ENCODE measurements at places on chromosomes 6 and 20. TPM values are rescaled to one million over a fixed set of nuclear protein-coding genes. Genes with fewer than 3 reads are reported as not detected.

SIRPD gene
- total RNA-seq = not detected

STMND1 gene
- total RNA-seq = not detected

SOX12 gene
- total RNA-seq = 18.0 TPM

DNA sequence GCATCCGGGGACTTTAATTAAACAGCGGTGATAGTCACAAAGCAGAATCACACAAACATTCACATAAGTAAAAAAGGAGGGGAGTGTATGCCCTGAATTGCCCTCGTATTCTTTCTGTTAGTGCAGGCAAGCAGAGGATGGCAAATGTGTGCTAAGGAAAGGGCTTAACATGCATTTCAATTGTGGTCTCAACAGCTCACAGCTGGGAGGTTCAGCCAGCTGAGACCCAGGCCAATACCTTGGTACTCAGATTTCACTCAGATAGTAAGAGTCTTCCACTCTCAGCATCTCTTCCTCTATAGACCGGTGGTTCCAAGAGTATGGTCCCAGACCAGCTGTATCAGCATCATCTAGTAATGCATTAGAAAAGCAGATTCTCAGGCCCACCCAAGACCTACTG lies 215.1 kb downstream of the PHACTR1 start:
- no peak for DNase-seq
- no peaks in the 10 kb centered on the region for H3K4me1 ChIP-seq
- peaks cover 3% of the 10 kb centered on the region for H3K27me3 ChIP-seq

DNA sequence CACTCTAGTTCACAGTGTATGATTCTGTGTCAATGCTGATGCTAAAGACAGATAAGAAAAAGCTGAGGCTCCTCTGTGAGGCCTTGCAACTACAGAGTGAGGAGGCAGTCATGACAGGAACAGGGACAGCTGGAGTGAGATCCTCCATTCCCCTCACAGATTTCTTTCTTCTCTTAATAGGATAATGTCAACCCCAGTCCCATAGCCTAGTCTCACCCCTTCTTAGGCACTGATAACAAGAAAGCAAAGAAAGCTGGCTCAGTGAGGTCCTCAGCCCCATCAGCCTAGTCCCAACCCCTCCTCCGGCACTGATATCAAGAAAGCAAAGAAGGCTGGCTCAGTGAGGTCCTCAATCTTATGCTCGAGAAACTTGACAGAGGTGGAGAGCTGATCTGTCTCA lies 2.1 kb upstream of the PTCHD4 start:
- no peak for DNase-seq
- H3K4me3 ChIP-seq = no peak overlapping the region
- H3K4me1 ChIP-seq = no peaks in the 10 kb centered on the region
- H3K27me3 ChIP-seq = no peaks in the 10 kb centered on the region
- no peaks in the 10 kb centered on the region for H3K36me3 ChIP-seq

DNA sequence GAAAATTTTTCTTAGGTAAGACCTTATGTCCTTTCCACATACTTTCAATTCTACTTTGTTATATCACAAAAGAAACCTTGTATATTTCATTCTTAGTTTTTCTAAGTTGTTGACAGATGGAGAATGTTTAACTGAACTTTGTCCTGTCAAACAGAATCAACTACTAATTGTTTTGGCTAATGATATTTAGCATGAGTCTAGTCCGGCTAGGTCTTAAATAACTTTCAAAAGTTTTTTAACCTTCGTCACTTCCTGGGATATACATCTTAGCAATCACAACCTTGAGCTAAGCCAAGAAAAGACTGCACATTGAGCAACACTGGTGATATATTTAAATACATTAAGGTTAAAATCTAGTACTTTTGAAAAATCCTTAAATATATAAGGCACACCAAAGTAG lies 62.9 kb upstream of the RUNX2 start:
- H3K27me3 ChIP-seq = no peaks in the 10 kb centered on the region
- H3K4me3 ChIP-seq = no peak overlapping the region
- no peak overlapping the region for H3K27ac ChIP-seq
- no peaks in the 10 kb centered on the region for H3K4me1 ChIP-seq
- no peaks in the 10 kb centered on the region for H3K36me3 ChIP-seq

Measured in Karpas-422 (cell line).